Mesendoderm (in vitro differentiated cells): ENCODE measurements at places on chromosomes 6 and 20.

DNA sequence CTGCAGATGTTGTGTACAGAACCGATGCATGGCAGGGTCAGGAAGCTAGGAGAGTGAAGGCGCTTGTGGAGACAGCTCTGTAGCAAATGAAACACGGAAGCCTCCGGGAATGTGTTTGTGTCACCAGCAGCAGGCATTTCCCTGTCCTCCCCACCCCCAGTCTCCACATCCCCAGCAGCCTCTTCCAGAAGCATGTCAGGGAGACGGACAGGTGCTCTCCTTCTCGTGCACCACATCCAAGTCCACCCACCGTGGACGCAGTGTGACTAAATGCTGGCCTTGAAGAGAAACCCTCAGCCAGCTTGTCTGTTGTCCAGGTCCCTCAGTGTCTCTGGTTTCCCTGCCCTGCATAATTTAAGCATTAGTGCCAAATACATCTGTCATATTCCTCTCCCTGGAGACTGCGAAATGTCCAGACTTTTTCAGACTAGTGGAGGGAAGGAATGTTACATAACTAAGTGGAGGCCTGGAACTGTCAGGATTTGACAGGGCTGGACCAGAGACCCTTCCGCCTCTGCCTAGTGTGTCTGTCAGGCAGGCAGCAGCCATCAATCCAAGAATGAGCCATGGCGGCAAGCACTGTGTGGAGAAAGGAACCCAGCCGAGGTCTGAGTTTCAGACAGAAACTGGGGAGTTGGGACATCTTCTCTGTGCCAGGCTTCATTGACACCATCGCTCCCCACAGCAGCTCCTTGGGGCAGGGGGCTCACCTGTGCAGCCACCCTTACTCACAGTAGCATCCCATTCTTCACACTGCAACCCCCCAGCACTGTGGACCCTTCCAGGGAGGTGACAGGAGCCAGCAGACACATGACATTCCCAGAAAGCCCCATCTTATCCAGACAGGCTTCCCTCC, 26.6 kb upstream of the PI16 start:
- no peak for DNase-seq

- DNase-seq = no peak
Observed at GRCh38 chr6:52186075-52186474, at the start of gene IL17A. Gene IL17A (plus strand): TSS chr6:52186375. CDS start chr6:52186432, 57 bp downstream.

- DNase-seq = peak; percentile 56
Observed at GRCh38 chr20:42530855-42531448, 658.8 kb downstream of the PTPRT start.

GRCh38 chr6:138956244-138956924, 31.7 kb downstream of the REPS1 start:
- DNase-seq = peak; percentile 49

GRCh38 chr6:73867411-73867810, 171.4 kb downstream of the CD109 start:
- no peak for DNase-seq

GRCh38 chr6:99348288-99349170, 945 bp downstream of the FAXC start:
- peak; percentile 50 for DNase-seq

GRCh38 chr6:126118058-126118755, 131.9 kb downstream of the TRMT11 start:
- peak; percentile 85 for DNase-seq

- DNase-seq = no peak
Observed at GRCh38 chr20:57479196-57479595, 45.7 kb downstream of the CTCFL start.

DNA sequence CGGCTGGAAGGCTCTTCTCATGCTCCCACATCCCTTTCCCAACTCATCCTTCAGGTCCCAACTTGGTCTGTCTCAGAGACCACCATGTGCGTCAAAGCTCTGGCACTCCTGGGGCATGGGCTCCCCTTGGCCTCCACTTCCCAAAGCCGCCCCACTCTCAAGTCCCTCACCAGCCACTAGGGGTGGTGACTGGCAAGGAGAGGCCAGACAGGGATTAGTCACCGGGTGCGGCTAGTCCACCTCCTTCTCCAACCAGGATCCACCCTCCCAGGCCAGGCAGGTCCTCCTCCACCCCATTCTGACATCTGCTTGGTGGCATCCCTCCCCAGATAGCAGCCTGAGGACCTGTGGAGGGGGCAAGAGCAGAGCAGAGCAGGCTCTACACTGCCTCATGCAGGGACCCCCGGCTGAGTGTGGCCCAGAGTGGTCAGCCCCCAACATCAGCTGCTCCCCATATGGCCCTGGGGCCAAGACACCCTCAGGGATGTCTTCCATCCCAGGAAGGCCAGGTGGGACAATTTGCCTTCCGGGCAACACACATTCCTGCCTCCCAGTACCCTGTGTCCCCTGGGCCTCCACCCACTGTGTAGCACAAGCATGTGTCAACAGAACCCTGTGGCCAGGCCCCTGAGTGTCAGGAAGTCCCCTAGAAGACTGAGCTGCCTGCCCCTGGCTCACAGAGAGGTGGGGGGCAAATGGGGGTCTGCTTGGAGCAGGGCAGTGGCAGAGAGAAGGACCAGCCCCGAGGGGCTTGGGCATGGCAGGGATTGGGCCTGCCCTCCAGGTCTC, 29.2 kb downstream of the YTHDF1 start:
- DNase-seq = peak; percentile 36

DNA sequence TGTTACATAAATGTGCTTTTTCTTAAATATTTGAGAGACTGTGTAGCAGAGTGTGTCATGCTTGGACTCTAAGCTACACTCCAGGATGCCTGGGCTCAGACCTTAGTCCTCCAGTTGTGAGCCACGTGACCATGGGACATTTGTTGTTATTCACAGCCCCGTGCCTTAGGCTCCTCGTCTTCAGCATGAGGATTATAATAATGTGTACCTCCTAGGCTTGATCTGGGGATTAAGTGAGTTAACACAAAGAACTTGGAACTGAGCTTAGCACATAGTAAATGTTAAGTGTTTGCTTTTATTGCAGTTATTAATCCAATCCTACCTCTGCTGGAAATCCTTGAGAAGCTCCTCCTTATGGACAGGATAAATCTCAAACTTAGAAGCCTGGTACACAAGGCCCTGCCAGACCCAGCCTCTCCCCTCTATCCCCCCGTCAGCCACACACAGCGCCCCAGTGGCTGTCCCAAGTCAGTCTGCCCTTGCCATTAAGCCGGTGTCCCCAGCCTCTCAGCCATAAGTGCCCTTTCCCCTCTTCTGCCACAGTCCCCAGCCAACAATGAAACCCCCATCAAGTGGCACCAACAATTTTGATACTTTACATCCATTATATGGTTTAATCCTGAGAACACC, 177.5 kb downstream of the TMEM242 start:
- no peak for DNase-seq
